Choroid plexus epithelial cell (primary cell): ENCODE measurements at places on chromosomes 11 and 22.

- no peak for DNase-seq
Observed at GRCh38 chr22:46684706-46685105, 53.3 kb downstream of the CERK start.

GRCh38 chr22:37126383-37126782, 16.9 kb upstream of the TMPRSS6 start:
- DNase-seq = no peak

- DNase-seq = no peak
Observed at GRCh38 chr22:36808721-36809344, 8.0 kb downstream of the PVALB start.

GRCh38 chr11:130413405-130414106, 14.9 kb downstream of the ADAMTS8 start:
- peak; percentile 58 for DNase-seq

GRCh38 chr11:67117672-67118180, 1.3 kb upstream of the KDM2A start:
- DNase-seq = peak; percentile 41

DNA sequence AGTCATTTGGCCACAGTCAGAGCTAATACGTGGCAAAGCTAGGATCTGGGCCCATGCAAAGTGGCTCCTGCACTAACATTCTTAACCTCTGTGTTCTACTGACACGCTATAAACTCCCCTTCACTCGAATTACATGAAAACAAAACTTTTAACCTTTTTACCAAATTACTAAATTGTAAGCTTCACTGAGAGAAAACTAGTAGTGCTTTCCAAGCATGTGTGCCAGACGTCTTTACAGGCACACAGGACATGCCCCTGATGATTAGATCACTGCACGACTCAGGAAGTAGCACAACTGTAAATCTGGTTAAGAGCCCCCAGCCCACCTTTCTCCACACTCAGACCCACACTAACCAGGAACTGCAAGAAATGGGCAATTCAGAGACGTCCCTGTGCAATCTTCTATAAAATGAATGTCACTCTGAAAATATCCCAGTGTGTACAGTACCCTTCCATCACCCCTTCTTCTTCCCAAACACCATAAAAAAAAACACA, 16.1 kb downstream of the PHF21A start:
- DNase-seq = peak; percentile 23

DNA sequence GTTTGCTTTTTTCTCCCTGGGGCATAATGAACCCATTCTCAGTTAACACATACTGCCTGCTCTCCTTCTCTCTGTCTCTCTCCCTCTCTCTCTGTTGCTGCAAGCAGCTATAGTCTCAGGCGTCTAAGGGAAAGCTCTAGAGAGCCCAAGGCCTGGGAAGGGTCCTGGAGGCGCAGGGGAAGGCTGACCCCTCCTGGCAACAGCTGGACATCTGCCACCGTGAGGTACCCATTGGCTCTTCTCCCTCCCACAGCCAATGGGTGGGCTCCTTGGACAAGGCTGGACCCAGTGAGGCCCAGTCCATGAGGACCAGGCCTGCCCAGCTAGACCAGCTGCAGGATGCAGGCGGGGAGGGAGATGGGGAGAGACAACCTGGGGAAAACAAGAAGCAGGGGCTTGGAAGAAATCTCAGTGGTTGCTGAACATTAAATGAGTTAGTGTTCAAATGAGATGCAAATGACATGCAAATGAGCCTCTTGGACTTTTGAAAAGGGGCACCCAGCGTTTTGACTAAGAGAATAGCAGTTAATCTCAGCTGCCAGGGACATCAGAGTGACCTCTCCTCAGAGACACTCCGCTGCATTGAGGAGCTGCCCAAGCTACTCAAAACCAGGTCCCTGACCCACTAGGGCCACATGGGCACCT, 349.7 kb downstream of the BUD13 start:
- DNase-seq = no peak

GRCh38 chr11:31442086-31442485, 67.3 kb downstream of the IMMP1L start:
- no peak for DNase-seq

DNA sequence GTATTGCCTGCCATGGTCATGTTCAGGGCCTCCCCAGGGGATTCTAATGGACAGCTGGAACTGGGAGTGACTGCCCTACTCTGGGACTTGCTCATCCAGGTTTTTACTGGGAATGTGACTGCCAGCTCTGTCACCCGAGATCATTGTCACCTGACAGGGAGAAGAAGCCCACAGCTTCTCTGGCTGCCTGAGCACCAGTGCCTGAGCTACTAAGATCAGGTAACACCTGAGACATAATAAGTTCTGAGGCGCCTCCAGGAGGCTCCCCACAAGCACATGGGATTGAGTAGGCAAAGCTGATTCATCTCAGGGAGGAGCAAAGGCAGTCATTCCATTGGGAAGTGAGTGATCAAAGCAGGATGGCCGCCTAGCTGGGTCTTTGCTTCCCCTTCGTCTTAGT, 84.2 kb upstream of the GALNT18 start:
- no peak for DNase-seq

- DNase-seq = no peak
Observed at GRCh38 chr11:128285321-128285720, 302.0 kb downstream of the ETS1 start.

DNA sequence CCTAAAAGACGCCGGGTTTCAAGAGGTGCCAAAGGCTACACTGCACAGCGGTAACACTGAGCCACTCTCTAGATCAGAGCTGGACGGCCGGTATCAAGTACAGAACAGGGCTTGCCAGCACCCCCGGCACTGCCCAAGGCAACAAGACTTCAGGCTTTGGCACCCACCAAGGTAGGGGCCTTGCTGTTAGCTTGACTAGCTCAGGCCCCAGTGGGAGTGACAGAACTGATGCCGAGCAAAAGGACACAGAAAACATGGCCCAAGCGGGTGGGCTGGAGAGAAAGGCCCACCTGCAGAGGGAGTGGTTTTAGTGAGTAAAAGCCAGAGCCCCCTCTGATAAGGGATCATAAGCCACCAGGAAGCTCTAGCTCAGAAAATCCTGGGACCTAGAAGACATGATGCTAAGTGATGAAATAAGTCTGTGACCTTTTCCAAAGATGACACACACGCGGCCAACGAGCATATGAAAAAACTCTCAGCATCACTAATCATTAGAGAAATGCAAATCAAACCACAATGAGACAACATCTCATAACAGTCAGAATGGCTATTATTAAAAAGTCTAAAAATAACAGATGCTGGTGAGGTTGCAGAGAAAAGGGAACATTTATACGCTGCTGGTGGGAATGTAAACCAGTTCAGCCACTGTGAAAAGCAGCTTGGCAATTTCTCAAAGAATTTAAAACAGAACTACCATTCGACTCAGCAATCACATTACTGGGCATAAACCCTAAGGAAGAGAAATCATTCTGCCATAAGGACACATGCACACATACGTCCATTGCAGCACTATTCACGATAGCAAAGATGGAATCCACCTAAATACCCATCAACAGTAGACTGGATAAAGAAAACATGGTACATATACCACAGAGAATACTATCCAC, 12.9 kb downstream of the EHD1 start:
- DNase-seq = peak; percentile 76

DNA sequence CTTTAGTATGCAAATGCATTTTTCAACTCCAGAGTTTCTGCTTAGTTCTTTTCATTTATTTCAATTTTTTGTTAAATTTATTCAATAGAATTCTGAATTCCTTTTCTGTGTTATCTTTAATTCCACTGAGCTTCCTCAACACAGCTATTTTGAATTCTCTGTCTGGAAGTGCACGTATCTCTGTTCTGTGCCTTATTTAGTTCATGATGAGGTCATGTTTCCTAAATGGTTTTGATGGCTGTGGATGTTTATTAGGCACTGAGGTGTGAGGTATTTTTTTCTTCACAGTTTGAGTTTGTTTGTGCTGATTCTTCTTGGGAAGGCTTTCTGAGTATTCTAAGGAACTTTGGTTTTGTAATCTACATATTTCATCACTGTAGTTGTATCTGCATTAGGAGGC, 2042.8 kb upstream of the RAG2 start:
- no peak for DNase-seq

- DNase-seq = no peak
Observed at GRCh38 chr11:111301842-111302118, 3.4 kb downstream of the POU2AF3 start.

DNA sequence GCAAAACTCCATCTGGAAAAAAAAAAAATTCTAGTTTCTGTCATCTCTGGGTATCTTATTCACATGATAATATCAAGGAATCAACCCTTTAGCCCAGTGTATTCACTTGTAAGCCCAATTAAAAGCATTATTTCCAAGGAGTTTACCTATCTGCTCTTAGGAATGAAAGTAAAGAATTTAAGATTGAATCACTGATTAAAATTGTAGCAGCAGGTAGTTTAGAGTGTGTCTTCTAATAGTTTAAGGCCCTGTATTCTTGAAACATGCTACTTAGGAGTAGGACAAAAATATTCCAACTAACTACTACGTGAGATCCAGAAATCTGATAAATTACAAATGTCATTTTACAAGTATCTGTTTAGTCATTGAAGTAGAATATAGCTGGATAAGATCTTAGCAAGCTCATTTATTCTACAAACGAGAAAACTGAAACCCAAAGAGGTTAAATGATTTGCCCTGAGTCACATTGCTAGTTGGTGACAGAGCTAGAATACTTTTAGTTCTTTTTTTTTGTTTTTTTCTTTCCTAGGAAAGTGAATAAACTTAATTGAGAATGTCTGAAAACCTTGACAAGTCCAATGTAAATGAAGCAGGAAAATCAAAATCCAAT, 4.0 kb downstream of the TCP11L1 start:
- no peak for DNase-seq

GRCh38 chr22:28375761-28376534, 303.7 kb downstream of the TTC28 start:
- DNase-seq = no peak

- DNase-seq = no peak
Observed at GRCh38 chr11:89442801-89443200, 48.4 kb downstream of the NOX4 start.

DNA sequence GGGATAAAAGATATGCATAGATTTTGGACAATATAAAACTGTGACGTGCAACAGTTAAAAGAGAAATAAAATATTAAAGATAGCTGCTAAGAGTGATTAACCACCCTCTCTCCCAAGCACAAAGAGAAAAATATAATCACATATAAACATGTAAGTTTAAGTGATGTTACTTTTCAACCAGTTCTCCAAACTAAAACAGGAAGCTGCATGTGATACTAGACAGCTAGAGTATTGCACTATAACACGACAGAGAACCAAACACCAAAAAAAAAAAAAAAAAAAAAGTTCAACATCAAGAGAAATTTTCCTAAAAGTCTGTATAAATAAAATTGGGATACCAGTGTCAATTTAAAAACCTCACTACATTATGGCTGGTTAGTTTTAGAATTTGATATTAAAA, 79.1 kb downstream of the PICALM start:
- no peak for DNase-seq

GRCh38 chr11:111878849-111879636, at the start of the genes CFAP68 and FDXACB1:
Gene CFAP68, plus strand, starts transcription at chr11:111879541. Its CDS starts 20 bp downstream, at chr11:111879561.
Gene FDXACB1, minus strand, starts transcription at chr11:111879165. Its CDS starts 33 bp downstream, at chr11:111879132.
- peak; percentile 98 for DNase-seq

DNA sequence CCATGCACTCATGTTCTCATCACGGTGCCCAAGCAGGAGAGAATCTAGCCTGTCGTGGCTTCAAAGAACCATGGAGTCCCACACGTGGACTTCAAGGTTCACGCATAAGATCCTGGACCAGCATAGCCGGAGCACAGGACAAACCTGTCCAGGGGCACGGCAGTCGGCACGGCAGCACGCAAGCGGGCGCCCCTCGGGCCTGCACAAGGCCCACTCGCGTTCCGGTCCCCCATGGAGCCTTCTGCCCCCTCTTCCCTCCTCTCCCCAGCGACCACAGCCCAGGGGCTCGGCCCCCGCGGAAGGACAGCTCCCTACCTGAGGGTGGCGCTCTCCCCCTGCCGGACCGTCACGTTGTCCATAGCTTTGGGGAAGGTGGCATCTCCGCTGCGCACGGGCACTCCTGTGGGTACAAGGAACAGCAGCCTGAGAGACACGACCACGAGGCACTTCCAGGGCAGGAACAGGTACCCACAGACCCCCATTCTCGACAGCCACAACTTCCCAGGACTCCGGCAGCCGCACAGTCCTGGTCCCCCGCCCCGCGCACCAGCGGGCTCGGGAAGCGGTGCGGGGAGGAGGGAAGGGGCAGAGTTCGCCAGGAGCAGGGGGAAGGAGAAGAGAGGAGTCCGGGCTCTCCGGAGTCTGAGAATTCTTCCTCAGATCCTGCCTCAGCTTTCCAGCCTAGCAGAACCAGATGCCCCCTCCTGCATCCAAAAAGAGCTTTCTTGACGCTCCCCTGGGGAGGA, 589.5 kb downstream of the OPCML start:
- no peak for DNase-seq

- peak; percentile 79 for DNase-seq
Observed at GRCh38 chr22:50105208-50106100, 15.6 kb downstream of the MOV10L1 start.

GRCh38 chr11:69920345-69921127, 101.3 kb upstream of the FGF3 start:
- no peak for DNase-seq

- no peak for DNase-seq
Observed at GRCh38 chr11:59380263-59381059, 21.8 kb downstream of the OR5AN1 start.
